ENCODE measurements at places on chromosomes 6 and 20.

DNA sequence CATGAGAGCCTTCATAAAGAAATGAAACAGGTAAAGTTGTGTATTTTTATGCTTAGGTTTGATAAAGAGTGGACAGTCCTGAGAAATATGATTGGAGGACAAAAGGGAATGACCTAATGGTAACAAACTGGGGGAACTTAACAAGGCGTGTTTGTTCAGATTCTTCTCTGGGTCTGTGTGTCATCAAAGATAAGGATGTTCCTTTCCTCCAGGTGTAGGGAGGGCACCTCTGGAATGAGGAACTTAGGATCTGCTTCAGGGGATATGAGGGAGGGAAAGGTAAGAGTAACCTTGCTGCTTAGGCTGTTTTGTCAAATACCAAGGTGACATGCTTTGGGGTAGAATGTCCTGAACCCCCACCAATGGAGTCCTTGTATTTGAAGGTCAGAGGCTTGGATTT, 291.9 kb downstream of the KCNQ5 start:
- H3K36me3 ChIP-seq = no peaks in the 10 kb centered on the region
- no peak overlapping the region for H3K27ac ChIP-seq
- H3K4me1 ChIP-seq = peaks cover 8% of the 10 kb centered on the region

GRCh38 chr6:148388521-148388920, 45.9 kb downstream of the SASH1 start:
- H3K36me3 ChIP-seq = no peaks in the 10 kb centered on the region
- H3K27ac ChIP-seq = peak overlapping the region; percentile 34
- no peaks in the 10 kb centered on the region for H3K27me3 ChIP-seq
- no peaks in the 10 kb centered on the region for H3K4me1 ChIP-seq

DNA sequence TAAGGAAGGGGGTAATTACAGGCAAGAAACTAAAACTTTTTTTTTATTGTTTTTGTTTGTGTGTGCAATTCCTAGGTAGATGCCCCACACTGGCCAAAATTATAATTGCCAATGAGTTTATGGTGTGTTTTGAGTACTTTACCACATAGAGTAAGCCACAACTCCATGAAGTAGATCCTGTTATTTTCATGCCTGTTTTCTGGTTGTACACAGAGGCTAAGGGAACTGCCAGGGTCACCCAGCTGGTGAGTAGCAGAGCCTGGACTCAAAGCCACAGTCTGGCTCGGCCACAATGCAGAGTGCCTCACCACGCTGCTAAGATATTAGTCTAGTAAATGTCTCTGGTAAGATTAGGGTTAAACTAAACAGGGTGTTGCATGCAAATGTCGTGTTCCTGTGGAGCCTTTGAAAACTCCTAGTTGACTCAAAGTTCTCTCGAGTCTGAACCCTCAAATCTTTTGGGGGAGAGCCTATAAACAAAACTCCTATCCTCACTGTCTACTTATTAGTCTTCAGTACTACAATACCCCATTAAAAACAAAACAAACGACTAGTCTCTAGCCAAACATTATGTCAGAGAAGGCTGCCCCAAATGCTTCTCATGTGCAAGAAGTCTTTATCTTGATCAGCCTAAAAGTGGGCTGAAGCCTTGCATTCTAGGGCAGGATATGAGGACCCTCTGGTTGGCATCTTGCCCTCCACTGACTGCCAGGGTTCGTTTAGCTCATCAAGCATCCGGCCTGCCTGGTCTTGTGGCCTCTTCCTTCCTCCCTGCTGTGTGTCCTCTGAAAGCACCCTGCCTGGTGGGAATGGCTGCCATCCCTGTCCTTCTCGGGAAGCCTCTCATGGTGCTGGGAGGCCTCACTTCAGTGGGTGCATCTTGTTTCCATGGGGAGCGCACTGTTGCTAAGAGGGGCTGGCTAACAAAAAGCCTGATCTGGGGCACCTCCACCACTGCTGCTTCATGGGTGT, 4.2 kb downstream of the DUSP22 start:
- H3K36me3 ChIP-seq = no peaks in the 10 kb centered on the region
- no peak overlapping the region for H3K4me3 ChIP-seq
- H3K4me1 ChIP-seq = no peaks in the 10 kb centered on the region
- no peak for DNase-seq
- H3K27me3 ChIP-seq = no peaks in the 10 kb centered on the region

DNA sequence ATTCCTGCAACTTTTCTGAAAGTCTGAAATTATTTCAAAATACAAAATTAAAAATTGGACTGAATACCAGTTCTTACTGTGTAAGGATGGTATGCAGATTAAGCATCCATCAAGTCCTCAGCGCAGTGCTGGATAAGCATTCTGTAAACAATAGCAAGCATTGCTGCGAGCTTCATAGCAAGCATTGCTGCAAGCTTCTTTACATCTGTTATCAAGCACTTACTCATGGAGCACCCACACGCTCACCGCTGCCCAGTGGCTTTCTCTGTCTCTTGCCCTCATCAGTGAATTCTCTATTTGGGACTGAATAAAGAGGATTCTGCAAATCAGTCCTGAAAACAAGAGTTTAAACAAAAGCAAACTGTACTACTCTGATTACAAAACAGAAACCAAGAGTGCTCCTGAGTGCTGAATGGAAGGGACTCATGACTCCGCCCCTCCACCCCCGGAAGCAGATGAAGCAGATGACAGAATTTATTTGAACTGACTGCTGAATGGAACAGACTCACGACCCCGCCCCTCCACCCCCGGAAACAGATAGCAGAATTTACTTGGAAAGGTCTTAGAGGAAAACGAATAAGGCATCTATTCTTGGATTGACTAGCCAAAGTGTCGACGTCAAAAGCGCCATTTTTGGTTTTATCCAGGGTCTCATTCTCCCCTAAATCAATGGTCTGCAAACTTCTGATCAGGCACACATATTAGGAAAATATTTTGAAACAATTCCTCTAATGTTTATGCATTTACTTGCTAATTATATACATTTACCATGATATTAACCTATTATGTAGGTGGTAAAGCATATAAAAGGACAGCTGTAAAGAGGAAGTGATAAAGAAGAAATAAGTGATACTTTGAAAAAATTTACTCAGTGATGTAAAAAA, 22.1 kb upstream of the EYA2 start:
- H3K4me1 ChIP-seq = no peaks in the 10 kb centered on the region
- no peaks in the 10 kb centered on the region for H3K36me3 ChIP-seq
- H3K27ac ChIP-seq = no peak overlapping the region
- no peak overlapping the region for H3K4me3 ChIP-seq

DNA sequence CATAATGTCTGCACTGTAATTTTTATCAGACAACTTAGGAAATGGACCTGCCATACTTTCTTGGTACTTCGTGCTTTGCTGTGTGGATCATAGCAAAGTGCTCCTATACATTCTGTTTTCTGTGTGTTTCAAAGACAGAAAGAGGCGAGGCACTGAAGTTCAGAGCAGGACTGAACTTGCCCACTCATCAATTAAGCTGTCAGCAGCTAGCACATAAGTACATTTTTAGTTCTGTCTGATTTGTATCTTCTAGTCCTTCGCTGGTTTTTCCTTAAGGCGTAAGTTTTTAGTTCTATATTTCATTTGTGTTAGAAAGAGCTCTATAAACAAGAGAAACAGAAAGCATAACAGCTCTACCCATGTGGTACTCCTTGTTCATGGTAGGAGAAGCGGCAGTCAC, 42.1 kb downstream of the MAP3K4 start:
- H3K27ac ChIP-seq = no peak overlapping the region
- H3K36me3 ChIP-seq = no peaks in the 10 kb centered on the region
- no peak overlapping the region for H3K4me3 ChIP-seq
- no peaks in the 10 kb centered on the region for H3K4me1 ChIP-seq
- no peak for DNase-seq
- no peaks in the 10 kb centered on the region for H3K27me3 ChIP-seq

DNA sequence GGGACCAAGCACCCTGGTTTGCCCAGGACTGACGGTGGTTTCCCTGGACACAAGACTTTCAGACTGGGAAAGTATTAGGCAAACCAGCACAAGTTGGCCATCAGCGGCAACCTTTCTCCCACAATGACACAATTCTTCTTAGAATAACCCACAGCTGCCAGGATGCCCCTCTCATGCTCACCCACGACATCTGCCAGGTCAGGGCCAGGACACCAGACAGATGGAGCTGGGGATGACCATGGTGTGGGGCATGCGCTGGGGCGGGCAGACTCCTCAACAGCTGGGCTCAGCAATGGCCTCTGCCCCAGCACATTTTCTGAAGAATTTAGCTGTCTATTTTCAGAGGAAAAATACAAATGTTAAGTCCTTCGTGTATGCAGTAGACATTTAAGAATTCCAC, 226.4 kb downstream of the FNDC1 start:
- no peak overlapping the region for H3K27ac ChIP-seq
- H3K36me3 ChIP-seq = no peaks in the 10 kb centered on the region
- DNase-seq = no peak
- H3K4me1 ChIP-seq = no peaks in the 10 kb centered on the region
- H3K27me3 ChIP-seq = no peaks in the 10 kb centered on the region

DNA sequence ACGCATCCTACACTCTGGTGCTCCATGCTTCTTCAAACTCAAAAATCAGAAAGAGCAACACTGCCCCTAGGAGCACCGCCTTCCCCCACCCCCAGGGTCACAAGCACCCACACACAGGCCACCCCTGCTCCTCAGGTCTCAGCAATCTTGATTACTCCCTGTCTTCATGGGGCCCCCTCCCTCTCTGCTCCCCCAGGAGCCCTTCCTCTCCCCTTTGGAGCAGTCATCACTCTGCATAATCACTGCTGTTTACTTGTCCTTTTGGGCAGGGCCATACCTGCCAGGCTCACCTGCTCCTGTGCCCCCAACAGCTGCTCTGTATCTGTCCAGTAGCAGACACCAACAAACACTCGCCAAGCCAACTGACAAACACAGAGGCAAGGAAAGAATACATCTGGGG, 7.6 kb upstream of the SYNDIG1 start:
- peaks cover 2% of the 10 kb centered on the region for H3K27me3 ChIP-seq
- no peak overlapping the region for H3K4me3 ChIP-seq
- DNase-seq = no peak
- no peaks in the 10 kb centered on the region for H3K4me1 ChIP-seq
